ENCODE measurements at places on chromosomes 1 and 21.

GRCh38 chr1:153526132-153526543 is 9.7 kb downstream of the S100A6 start:
- DNase-seq = peak; percentile 35

DNA sequence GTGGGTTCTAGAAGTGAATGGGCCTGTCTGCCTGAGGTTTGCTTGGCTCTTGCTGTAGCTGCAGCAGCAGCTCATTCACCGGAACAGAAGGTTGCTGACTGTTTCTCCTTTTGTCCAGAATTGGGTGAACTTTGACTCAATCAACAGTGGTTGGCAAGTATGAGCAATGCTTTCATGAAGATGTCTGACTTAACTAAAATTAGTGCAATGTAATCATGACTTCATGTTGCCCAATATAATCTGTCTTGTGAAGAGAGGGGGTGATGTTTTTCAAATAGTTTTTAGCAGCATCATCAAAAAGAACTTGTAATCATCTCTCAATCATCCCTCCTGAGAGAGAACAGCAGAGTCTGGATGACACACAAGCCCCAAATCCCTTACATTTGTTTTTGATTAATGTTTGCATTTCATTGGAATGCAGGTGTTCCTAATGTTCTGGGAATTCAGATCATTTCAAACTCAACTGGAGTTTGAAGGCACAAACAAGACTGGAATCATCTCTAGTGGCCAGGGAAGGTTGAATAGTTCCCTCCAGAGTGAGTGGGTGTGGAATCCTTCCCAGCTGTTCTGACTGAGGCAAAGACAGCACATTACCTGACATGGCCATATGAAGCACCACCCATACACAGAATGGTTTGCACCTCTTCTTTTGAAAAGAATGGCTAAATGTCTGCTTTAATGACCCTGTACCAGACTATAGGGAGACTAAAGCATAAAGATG is 82.9 kb downstream of the HLX start:
- no peak for DNase-seq

DNA sequence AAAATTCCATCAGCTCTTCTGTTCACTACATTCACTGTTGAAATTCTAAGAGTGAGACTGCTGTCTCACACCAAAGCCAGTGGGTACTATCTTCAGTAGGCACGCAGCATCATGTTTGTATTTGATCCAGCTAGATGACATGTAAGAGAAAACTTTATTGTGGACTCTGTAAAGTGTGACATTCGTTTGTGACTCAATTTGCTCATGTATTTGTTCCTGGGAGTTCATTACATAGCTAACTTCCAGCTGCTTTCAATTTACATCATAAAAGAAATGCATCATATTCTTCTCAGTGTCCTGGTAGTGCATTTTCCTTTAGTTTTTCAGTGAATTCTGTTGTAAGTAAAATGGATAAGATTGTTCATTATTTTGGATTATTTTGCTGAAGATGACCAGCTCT is 31.4 kb downstream of the CTH start:
- no peak for DNase-seq

GRCh38 chr1:36560621-36561360 is 78.1 kb upstream of the CSF3R start:
- no peak for DNase-seq

- no peak for DNase-seq
Measured at GRCh38 chr1:94334764-94335163, 83.4 kb upstream of the ABCD3 start.

- no peak for DNase-seq
Measured at GRCh38 chr1:183893561-183894289, 88.8 kb downstream of the RGL1 start.

DNA sequence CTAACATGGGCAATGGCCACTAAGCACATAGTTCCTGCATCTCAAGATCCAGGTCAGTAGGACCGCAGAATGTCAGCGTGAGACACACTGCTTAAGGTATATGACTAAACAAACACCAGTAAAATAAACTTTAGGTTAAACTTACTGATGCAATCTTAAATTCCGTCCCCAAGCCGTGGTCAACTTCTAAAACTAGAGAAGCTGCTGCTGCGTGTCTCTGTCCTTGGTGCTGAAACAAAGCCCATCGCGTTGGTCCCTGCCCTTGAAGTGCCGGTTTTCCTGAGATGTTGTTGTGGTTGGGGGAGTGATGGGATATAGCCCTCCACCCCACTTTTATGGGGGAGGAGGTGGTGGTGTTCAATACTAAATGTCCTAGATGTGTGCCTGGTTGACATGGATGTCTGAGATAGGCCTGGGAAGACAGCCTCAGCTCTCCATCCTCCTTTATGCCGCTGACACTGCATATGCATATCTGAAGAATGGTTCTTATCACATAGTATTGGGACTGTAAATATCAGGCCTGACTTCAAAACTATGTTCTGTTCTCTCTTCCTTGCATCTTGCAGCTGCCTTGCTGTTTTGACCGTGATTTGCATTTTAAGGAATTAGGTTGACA is 72.0 kb upstream of the KCNA3 start:
- no peak for DNase-seq

- DNase-seq = no peak
Measured at GRCh38 chr1:218886101-218886871, 287.4 kb upstream of the LYPLAL1 start.

DNA sequence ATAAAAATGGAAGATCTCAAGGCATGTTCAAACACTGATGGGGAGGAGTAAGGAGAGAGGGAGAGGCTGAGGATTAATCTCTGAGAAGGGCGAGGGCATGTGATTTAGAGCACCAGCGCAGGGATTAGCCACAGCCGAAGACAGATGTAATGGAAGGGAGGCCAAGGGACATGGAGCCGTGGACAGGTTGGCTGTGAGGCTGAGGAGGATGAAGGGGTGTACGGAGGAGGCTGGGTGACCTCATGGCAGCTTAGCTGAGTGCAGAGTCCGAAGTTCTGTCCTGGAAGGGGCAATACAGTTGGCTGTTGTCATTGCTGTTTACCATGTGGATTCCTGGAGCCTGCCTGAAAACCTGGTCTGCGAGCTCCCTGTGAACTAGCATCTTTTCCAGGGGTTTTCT is 342.8 kb downstream of the RPS6KC1 start:
- no peak for DNase-seq

DNA sequence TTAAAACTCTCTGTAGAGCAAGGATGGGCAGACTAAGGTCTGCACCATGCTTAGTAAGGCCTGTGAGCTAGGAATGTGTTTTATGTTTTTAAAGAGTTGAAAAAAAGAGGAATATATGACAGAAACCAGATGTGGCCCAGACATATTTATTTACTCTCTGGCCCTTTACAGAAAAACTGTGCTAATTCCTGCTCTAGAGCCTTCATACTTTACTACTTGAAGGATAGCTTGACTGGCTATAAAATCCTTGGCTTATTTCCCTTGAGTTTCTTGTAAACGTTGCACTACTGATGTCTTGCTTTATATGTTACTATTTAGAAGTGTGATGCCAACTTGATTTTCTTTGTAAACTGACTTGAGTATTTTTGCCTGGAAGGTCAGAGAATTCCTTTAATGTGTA is 33.5 kb downstream of the CTBS start:
- DNase-seq = no peak

DNA sequence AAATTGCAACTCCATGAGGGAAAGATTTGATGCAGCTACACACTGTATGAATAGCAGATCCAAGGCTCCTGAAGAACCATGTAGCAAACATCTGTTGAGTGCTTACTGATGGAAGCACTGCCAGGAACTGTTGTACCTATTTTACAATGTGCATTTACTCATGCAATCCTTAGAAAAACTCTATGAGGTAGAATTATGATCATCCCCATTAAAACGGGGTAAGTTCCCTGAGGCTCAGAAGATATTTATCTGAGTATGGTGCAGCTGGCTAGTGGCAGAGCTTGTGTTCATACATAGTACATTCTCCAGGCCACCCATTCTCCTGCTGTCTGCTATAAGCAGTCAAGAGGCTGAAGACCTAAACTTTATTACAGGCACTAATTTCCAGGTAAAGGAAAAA is 54.4 kb upstream of the C8B start:
- DNase-seq = no peak

- DNase-seq = no peak
Measured at GRCh38 chr1:44790968-44791801, 3.2 kb upstream of the BEST4 start.

GRCh38 chr21:37341254-37341960 is 25.2 kb upstream of the DYRK1A start:
- DNase-seq = no peak

- DNase-seq = no peak
Measured at GRCh38 chr1:83060651-83061390, 938.1 kb downstream of the TTLL7 start.

- DNase-seq = no peak
Measured at GRCh38 chr1:20530901-20531300, 21.5 kb upstream of the FAM43B start.

GRCh38 chr21:35256468-35256988 is 207.4 kb upstream of the RUNX1 start:
- DNase-seq = peak; percentile 94

DNA sequence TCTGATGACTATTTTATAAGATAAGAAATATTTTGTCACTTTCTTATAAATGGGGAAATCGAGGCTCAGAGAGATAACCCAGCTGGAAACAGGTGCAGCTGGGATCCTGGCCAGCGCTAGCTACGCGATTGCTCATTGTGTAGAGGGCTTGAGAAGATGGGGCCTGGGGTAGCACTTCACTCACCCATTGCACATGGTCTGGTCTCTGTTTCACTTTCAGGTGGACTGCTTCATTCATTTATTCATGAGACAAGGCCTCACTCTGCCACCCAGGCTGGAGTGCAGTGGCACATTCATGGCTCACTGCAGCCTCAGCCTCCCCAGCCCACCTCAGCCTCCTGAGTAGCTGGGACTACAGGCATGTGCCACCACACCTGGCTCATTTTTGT is 23.8 kb downstream of the UBE4B start:
- peak; percentile 74 for DNase-seq

All from NCI-H510A (cell line).